ENCODE measurements at places on chromosomes 3 and 15.

DNA sequence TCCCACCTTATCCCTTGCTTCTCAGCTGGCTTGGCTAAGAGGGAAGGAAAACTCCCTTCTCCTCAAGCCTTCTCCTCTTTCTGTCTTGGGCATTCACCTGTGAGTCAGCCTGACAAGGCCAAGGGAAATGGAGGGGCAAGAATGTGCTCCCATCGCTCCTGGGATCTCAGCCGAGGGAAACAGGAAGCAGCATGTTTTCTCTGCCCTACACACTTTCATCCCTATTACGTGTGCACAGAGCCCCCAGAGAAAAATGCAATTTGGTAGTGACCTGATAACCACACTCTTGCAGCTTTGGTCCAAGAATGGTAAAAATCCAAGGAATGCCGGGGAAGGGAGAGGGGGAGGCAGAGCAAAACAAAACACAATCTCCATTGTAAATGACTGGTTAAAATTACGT, 32.9 kb upstream of the MTMR10 start:
- peak; percentile 96 for DNase-seq

- DNase-seq, result no peak
These were observed 31.6 kb upstream of the UBE2Q2 start for GRCh38 chr15:75811626-75812025.

- no peak for DNase-seq
These were observed 23.5 kb downstream of the DTWD1 start for GRCh38 chr15:49644364-49644794.

DNA sequence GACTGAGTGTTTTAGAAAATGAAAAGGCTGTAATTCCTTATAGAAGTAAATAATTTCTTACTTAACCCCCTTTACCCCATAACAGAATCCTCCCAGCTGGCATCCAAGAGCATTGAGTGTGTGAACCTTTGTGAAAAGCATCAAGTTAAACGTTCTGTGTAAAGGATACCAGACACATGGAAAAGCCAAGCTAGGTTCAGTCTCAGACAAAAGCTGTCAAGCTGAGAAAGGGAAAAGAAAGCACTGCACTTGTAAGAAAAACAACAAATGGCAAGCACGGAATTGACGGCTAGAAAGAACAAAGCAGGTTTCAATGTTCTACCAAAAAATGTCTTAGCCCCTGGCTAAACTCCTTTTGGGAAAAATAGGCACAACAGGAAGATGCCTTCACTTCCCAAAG, 176.5 kb downstream of the FHIT start:
- DNase-seq, result no peak

DNA sequence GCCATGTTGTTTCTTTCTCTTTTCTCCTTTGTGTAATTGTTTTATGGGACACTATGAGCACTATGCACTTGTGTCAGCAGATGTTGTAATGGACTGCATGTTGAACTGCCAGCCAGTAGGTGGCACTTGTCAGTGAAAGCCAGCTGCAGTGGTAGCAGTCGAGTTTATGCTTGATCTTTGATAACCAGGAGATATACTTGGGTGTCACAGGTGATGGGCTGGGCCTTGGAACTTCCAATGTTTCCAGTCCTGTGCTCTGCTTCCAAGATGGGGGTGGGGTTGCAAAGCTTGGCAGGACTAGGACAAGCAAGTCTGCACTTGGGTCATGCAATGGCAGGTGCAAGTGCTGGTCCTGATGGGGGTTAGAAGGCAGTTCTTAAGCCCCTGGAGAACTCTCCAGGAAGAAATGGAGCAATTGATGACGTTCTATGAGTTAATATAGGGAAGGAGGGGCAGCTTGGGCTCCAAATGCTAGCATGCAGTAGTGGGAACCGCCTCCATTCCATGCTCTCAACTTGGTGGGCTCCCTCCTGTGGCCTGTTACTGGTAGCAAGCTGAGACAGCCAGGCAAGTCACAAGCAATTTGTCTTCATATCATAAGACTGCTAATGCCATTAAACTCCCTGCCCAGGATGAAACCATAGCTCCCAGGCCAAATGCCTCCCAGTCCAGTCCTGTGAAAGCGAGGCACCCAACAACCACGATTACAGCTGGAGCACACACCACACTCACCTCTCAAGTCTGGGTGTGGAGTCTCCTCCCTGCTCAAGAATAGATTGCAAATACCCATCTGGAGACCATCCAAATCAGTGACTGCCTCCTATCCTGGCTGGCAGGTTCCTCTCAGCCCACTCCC, 287.2 kb downstream of the CGGBP1 start:
- no peak for DNase-seq

GRCh38 chr3:190088890-190089289, 31.8 kb downstream of the P3H2 start:
- DNase-seq, result no peak

- no peak for DNase-seq
These were observed 310.7 kb downstream of the ARPP21 start for GRCh38 chr3:35950021-35950420.

- DNase-seq, result no peak
These were observed 165.0 kb downstream of the FEZF2 start for GRCh38 chr3:62208385-62208784.

DNA sequence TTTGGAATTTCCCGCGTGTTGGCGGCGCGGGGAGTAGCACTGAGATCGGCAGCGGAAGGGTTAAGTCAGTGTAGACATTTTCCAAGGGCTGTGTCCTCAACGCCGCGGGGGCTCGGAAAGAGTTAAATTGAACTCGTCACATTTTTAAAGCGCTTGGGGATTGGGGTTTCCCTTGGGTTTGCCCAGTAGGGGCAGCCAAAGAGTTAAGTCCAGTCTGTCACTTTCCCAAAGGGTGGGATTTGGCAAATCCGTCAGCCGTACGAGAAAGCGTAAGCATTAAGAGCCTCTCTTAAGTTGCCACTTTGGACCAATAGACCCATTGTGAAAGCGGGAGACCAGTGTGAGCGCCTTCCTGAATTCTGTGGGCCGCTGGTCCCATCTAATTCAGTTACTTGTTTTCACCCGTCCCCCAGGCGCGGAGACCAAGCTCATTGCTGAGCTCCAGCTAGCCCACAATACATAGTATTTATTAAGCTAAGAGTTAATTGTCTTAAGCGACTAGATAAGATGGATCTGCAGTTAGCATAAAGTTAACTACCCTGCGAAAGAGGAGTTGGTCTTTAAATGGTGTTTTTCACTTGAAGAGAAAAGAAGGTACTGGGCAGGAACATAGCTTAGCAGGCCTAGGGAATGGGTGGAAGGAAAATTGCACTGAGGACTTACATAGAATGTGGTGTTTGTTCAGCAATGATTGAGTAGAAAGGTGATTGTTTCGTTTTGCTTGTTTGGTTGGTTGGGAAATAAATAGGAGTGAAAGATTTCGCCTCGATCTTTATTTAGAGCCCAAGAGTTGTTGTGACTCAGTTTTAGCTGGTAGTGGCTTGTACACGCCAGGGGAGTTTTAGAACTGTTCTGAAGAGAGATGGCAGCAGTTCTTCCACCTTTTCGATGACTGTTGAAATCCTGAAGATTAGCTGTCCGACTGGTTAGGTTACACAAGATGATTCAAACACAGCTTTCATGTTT, 932 bp downstream of the ARL8B start:
- no peak for DNase-seq

DNA sequence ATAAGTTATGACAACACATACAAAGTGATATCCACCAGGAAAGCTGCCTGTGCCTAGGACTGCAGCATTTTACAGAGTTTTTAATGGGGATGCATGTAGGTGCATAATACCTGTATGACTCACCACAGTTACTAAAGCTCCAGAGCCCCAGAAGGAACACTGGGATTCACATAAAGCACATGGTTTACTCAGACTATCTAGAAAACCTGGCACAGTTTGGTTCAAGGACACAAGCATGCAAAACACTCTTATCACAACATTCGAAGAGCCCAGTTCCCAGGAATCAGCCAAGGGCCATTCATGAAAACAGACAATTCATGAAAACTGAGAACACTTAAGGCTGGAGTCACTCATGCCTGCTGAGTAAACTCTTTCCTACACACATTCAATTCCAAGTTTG, 261.0 kb downstream of the PYDC2 start:
- DNase-seq, result no peak

DNA sequence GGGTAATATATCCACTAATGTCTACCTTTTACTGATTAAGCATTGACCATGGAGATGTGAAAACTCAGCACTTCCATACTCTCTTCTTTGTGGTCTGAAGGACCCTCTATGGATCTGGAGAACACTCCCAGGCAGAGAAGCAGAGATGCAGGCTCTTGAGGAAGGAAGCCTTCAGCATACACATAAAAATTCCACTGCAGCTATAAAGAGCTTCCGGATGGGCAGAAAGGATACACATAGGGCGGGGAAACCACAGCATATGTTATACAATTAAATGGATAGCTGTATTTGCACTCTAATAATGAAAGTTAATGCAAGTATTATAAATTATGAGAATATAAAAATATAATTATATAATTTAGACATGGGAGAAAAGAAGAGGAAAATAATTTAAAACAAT, 1258.2 kb upstream of the ALCAM start:
- DNase-seq, result no peak

DNA sequence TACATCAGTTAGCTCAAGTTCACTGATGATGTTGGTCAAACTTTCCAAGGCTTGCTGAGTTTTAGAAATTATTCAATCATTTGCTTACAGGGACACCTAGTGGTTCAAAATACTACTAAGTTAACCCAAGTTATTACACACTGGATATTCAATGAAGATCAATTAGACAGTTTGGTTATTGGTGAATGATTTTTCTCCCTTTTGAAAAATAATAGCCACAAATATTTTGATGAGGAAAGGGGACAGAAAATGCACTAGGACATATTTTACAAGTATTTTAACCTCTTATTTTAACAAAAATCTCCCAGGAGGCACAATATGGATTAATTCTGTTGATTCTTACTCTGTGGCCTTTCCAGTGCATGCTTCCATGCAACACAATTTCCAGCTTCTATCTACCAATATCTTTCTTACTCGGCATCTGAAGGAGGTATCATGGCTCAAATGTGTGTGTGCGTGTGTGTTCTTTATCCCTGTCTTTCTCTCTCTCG, 20.1 kb upstream of the GOLGA6L2 start:
- DNase-seq, result peak; percentile 0

GRCh38 chr3:32641356-32641755, 43.6 kb upstream of the CNOT10 start:
- DNase-seq, result no peak

GRCh38 chr3:33430571-33430970, 9.6 kb downstream of the UBP1 start:
- no peak for DNase-seq

DNA sequence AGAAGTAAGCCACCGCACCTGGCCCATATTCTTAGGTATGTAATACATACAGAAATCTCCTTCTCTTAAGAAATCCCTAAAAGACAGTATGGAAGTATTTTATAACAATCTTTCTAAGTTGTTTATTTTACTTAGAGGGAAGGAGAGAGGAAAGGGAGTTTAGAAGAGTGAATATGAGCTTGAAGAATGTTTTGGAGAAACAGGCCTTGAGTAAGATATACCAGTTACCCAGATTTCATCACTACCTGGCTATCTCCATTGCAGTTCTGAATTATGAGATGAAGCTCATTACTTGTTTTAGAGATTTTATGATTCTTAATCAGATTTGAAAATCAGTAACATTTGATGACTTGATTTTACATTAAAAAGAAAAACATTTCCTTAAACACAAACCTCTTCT, 71.9 kb downstream of the DCUN1D1 start:
- no peak for DNase-seq

GRCh38 chr3:172099495-172099808, 60.1 kb downstream of the FNDC3B start:
- no peak for DNase-seq

All from fibroblast of skin of left quadriceps (primary cell).